ENCODE measurements at places on chromosomes 12 and 14.

GRCh38 chr14:32377046-32377646 lies 48.0 kb downstream of the AKAP6 start:
- DNase-seq = no peak

DNA sequence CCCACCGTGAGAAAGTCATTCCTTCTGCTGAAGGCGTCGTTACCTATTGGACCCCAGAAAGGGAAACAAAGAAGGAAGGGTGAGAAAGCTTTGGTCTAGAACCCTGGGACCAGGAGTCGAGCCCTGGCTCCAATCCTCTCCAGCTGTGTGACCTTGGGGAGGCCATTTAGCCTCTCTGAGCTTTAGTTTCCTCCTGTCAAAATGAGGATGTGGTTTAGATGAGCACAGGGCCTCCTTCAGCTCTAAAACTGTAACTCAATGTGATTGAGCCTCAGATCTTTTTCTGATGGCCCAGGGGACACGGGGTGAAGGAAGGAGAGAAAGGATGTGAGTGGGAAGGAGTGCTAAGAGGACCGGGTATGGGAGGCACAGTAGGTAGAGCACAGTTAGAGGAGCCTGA lies 7.7 kb downstream of the JDP2 start:
- no peak for DNase-seq

- no peak for DNase-seq
Measured at GRCh38 chr12:76340680-76341435, 7.4 kb downstream of the BBS10 start.

GRCh38 chr14:51006781-51007211 lies 62.5 kb upstream of the PYGL start:
- peak; percentile 98 for DNase-seq

DNA sequence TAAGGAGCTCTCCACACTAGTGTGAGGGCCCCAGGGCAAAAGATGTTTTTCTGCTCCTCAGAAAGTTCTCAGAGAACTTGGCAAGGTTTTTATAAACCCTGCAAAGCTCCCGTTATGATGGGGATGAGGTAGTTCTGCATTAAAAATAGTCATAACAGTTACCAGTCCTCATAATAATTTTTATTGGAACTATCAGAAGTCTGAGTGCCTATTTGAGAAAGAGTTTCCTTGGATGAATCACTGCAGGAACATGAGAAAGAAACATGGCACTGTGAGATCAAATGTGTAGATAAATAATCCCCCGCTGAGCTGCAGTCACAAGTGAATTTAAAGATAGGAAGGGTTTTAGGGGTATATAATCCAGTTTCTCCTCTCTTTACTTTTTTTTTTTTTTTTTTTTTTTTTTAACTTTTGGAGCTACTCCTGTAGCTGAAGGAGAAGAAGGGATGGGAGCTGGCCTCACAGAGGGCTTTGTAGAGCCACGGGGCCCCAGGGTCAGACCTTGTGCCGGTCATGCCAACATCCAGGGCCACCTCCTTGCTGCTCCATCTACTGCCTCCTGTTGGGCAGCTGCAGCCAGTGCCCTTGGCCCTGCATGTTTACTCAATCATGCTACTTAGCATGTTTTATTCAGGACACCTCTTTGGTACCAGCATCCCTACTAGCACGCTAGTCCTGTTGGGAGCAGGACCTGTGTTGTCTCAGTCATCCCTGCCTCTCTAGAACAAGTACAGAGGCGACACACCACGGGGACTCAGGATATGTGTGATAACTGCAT lies 39.5 kb downstream of the EVL start:
- no peak for DNase-seq

- DNase-seq = no peak
Measured at GRCh38 chr12:5226581-5226980, 182.9 kb downstream of the KCNA5 start.

DNA sequence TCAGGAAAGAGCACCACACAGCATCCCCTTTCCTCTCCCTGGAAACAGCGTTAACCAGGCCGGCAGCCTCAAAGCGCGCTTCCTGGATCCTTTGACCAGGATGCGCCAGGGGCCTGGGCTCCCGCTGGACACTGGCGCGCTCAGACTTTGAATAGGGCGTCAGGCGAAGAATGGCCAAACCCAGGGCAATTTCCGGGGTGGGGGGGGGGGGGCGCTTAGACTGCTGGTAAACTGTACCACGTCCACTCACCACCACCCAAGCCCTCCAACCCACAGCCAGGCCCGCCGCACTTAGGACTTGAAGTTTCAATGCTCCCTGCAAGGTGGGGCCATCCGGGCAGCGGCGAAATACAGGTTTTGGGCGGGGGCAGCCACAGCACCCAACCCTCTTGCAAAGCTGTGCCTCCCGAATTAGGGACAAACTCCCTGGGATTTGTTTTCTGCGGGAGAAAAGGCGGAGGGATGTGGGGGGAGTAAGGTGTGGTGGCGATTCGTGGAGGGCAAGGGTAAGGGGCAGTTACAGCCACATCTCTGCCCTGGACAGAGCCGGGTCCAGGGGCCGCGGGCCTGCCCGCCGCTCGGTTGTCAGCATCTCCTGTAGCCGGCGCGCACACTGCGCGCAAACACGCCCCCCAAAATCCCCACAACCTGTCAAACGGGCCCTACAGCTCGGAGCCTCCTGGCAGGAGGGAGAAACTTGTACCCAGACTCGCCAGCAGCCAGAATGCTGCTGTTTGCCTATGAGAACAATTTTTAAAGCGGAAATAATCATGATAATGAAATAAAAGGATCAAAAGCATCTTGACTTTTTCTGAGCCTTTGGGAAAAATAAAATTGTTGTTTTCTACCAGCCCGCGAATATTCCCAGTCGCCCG lies 958 bp downstream of the RTN1 start:
- peak; percentile 63 for DNase-seq

DNA sequence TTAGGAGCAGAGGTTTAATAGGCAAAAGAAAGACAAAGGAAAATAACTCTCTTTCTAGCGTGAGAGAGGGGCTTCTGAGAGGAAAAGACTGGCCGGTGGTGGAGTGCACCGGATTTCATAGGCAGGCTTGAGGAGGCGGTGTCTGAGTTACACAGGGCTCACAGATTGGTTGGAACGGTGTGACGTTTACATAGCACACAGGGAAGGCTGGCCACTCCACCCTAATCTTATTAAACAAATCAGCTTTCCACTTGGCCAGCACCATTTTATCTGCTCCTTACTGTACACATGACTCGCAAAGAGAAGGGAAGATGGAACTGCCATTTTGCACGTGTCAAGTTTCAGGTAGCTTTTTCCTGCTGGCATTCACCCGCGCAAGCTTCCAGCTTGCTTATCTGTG lies 587.7 kb downstream of the RPL10L start:
- no peak for DNase-seq

- DNase-seq = no peak
Measured at GRCh38 chr12:128974881-128975280, 121.6 kb downstream of the GLT1D1 start.

- peak; percentile 80 for DNase-seq
Measured at GRCh38 chr12:26226629-26227360, 31.4 kb downstream of the SSPN start.

DNA sequence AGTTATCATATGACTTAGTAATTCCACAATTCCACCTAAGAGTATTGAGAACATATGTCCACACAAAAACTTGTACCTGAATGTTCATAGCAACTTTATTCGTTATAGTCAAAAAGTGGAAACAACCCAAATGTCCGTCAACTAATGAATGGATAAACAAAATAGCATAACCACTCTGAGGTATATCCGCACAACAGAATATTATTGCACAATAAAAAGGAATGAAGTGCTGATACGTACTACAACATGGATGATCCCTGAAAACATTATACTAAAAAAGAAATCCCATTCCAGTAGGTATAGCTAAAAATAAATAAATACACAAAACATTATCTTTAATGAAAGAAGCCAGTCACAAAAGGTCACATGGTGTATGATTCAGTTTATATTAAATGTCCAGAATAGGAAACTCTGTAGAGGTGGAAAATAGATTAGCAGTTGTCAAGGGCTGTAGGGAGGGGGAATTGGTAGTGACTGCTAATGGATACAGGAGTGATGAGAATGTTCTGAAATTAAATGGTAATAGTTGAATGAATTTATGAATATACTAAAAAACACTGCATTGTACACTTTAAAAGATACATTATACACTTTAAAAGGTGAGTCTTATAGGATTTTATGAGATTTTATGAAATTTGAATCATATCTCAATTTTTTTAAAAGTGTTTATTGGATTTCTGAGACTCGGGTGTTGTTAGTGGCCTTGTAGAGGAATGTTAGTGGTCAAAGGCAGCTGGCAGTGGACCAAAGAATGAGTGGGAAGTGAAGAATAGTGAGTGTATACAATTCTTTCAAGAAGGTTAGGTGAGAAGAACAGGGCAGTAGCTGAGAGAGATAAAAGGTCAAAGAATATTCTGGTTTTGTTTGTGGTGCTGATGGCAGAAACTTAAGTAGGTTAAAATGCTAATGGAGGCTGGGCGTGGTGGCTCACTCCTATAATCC lies 36.3 kb upstream of the BAZ1A start:
- DNase-seq = no peak

DNA sequence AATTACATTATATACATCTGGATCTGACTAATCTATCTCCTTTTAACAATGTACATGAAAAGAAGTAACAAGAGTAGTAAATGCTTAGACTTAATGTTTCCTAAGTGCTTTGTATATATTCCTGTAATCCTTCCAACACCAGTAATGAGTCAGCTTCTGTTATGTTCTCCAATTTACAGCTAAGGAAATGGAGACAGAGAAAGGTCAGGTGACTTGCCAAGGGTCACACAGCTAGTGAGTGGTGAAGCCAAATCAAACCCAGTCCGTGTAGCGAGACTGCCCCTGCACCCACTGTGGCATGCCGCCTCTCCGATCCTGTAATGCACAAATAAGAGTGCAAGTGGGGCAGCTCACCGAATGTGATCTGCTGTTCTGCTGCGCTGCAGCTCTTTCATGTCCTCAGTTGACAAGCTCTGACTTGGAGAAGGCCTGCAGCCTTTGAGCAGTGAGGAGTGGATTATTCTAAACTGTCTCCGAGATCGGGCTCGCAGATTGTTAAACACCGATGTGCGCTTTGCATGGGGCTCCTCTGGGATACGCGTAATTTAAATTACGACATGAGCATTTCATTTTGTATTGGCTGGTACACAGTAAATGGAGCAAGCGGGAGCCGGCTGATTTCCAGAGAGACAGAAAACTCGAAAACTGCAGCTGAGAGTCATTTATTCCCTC lies 65.1 kb upstream of the KTN1 start:
- DNase-seq = no peak

- DNase-seq = no peak
Measured at GRCh38 chr14:104746934-104747481, 5.9 kb upstream of the SIVA1 start.

- DNase-seq = no peak
Measured at GRCh38 chr14:54475187-54475899, 13.4 kb downstream of the GMFB start.

DNA sequence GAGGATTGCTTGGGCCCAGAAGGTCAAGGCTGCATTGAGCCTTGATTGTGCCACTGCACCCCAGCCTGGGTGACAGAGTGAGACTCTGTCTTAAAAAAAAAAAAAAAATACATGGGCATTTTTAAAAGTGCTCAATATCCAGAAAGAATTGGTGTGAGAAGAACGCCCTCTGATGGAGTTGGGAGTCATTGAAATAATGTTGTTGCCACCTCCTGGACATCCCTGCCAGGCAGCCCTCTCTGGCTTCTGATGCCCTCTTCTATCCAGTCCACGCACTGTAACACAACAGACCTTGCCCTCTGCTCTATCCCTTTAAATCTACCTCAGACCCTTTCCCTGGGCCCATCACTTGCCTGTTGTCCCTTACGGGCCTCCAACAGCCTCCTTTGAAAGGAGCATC lies 4.9 kb downstream of the PTGDR start:
- DNase-seq = peak; percentile 14

GRCh38 chr12:67354966-67355365 lies 85.8 kb downstream of the CAND1 start:
- DNase-seq = no peak

GRCh38 chr12:57055824-57056223 lies 5.9 kb upstream of the MYO1A start:
- no peak for DNase-seq

DNA sequence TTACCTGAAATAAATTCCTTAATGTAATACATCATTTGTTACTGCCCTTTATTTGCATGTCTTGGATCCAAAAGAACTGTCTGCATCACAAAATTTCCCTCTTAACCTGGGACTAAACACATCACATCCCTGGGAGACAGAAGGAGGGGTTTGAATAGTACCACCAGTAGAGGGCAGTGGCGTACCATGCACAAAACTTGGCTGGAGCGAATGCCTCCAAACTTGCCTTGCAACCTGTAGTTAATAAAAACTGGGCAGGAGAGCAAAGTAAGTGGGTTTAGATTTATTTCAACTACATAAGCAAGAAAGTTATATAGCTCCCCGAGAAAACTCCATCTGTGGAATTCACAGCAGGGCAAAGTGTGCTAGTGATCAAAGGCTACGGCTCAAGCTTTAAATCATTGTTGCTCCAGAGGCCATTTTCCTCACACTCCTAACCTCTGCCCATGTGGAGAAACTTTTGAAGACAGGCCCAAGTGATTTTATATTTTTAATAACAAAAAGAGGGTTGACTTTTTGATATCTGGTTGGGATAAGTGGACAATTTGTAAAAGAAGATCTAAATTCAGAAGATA lies 1176.7 kb upstream of the SEL1L start:
- DNase-seq = peak; percentile 12

- DNase-seq = no peak
Measured at GRCh38 chr14:65277027-65277426, 135.5 kb upstream of the FUT8 start.

DNA sequence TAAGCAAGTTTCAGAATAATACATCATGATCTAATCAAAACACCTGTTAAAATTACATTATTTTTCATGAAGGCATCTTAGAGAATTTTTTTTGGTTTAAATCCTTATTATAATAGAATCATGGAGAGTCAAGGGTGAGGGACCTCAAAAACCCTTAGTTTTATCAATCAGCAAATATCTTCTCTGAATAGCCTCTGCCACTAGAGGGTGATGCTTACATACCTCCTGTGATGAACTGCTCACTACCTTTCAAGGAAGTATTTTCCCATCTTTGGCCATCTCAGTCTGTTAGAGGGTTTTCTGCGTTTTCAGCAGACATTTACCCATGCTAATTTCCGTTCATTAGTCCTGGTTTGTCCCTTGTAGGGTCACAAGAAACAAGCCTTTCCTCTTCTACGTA lies 200.2 kb downstream of the TRHDE start:
- no peak for DNase-seq

- peak; percentile 49 for DNase-seq
Measured at GRCh38 chr12:91178139-91178561, 4.5 kb downstream of the DCN start.

DNA sequence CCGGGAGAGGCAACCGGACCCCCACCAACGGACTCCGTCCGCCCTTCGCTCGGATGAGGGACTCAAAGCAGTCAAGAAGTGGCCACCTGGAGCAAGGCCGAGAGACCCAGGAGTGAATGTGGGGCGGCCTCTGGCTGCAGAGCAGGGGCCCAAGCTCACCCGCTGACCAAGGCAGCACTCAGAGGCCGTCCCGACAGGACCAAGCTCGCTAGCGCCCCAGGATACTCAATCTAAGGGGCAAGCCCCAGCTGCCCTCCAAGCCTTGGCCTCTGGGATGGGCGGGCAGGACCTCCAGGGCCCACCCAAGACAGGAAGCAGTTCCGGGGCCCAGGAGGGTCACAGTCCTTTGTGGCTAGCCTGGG lies 936 bp downstream of the AKT1 start:
- no peak for DNase-seq

Measured in cerebellar cortex (tissue), 1 donor.